Stimulated activated CD8-positive, alpha-beta memory T cell treated with anti-CD3 and anti-CD28 coated beads, Interleukin-2, amount 100 ng/mL, for 48 hours (primary cell): ENCODE measurements at places on chromosomes 4 and X.

DNA sequence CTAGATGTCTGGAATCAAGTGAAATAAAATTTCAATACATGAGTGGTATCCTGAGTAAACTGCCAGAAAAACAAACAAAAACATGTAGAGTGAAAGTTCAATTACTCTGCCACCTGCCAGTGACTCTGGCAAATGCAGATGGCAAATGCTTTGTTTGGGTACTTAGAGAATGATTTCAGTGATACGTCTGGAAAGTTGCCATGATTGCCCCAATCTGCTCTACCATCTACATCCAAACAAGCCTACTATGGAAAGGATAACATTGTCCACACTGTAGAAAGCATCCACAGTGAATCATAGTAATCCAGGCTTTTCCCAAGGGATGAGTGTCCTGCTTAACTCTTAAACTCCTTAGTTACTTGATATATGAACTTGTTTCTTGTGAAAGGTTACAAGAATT, 3.4 kb downstream of the SPATA4 start:
- DNase-seq, result no peak

DNA sequence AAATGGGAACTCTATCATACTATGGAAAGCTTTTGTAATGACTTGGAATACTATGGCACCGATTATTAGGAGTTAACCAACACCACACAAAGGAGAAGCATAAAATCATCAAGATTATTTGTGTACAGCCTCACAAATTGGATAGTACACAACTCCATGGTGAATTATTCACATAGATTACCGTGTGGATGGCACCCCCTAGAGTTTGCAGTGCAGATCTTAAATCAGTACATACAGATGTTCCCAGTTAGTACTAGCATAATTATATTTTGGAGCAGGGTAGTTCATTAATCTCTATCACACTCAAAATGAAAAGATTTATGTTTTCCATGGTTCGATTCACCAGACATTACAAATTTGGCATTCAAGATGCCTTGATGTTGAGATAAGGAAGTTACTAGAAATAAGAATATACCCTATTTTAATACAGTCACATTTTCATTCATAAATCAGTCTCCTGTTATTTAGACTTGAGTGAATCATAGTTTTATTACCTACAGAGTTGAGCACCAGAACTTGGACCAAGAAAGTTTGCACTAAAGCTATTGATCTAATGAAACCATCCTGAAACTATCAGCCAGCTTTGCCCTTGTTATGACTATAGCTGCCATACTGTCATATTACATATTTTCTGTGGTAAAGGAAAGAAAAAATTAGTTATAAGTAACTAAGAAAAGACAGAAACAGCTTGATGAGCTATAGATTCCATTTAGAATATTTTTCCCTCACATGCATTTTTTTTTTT, 531.8 kb downstream of the GLUD2 start:
- no peak for DNase-seq

DNA sequence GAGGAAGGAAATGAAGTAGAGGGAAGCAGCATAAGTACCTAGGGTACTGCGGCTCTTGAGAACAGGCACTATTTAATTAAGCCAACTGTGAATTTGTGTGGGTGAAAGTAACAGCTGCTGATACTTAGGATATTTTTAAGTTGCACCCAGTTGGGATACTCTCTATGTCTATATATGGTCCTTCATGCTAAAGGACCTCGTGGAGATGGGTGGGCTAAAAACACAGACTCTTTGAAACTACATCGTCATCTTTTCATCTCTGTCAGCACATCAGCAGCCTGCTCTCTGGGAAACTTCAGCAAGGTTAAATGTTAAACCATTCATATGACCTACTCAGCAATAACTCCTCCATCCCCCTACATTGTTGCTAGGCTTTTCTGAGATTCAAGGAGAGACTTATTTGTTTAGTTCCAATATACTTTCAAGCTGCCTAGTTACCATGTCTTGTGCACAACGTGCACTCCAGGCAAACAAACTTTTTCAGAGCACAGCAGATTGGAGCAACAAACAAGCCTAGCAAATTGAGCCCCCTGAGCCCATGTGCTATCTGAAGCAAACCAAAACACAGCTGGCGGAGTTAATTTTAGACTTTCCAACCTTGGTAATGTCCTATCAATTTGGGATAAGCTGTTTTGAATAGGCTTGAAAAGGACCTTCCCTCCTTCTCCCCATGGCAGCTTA, 6.2 kb upstream of the MOB1B start:
- no peak for DNase-seq

- no peak for DNase-seq
These were observed 73.6 kb upstream of the PJA1 start for GRCh38 chrX:69238887-69239231.

DNA sequence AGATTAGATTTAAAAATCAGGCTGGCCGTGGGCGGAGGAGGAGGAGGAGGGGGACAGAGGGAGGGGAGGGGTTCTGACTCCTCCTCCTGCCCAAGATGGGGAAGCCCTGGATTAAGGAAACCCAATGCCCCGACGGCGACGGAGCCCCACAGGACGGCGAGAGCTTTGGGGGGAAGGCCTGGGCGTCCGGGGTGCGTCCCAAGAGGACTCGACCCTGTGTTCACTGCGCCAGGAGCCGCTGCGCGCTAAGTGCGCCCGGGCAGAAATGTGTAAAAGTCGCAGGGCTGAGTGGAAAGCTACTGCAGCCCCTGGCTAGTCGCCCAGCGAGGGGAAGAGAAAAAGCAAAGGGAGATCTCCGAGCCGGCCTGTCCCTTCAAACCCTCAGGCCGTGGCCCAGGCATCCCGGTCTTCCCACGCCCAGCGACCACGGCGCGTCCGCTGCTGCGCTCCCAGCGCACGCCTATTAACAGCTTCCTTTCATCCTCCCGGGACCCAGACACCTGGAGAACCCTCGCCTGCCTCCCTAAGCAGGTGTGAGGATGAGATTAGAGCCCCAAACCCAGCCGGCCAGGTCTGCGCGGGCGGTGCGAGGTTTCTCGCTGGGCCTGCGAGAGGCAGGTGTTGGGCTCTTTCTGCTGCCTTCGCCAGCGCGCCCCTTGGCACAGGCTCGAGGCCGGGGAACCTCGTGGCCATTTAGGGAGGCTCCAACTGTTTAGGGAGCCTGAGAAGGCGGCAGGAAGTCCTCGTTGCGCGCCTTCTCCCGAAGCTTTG, 1.4 kb upstream of the RPS6KA3 start:
- DNase-seq, result no peak

- DNase-seq, result no peak
These were observed 6.4 kb downstream of the FOXP3 start for GRCh38 chrX:49257846-49258748.

DNA sequence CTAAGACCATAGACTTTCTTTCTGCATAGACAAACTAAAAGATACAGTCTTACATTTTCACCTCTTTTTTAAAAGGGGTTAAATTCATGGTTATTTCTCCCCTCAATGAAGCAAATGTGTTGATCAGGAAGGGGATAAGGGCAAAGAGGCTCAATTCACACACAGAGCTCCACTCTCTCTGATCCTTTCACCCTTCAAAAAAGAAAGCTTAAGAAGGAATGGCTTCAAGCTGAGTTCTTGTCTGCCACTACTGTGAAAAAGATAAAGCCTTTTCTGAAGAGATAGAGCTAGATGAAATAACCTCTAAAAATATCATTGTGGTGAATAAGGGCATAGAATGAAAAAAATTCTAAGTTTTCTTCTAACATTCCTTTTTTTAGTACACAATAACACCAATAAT, 28.3 kb downstream of the SEPSECS start:
- DNase-seq, result no peak

GRCh38 chrX:46262304-46262703, 282.9 kb downstream of the ZNF674 start:
- DNase-seq, result no peak

DNA sequence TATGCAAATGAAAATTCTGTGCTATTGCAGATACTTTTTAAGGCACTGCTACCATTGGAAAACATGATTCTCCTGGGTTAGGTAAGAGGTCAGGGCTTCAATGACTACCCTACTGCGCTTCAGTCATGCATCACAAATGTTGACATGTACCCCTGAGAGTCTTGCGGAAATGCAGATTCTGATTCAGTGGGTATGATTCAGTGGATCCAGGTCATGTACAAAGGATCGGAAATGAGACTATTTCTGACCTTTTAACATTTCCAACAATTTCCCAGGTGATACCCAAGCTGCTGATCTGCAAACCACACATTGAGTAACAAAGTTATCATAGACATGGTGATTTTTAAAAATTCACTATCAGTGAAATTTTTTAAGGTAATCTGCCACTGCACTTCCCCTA, 62.6 kb downstream of the DDX53 start:
- DNase-seq, result no peak
